MV-4-11 (cell line): ENCODE measurements at places on chromosomes 2 and 18.

DNA sequence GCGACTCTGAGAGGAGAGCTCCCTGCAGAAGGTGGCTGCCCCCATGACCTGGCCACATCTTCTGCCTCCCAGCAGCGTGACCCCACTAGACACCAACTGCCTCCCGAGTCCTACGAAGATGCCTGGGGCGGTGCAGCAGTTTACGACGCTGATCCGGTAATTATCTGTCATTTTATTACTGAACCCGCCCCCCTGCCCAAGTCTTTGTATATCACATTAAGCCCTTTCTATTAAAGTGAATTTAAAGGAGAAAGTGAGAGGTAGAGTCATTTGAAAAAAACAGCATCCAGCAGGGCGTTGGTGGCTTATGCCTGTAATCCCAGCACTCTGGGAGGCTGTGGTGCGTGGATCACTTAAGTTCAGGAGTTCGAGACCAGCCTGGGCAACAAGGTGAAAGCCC is 33.4 kb downstream of the ABCG8 start:
- no peak for DNase-seq

DNA sequence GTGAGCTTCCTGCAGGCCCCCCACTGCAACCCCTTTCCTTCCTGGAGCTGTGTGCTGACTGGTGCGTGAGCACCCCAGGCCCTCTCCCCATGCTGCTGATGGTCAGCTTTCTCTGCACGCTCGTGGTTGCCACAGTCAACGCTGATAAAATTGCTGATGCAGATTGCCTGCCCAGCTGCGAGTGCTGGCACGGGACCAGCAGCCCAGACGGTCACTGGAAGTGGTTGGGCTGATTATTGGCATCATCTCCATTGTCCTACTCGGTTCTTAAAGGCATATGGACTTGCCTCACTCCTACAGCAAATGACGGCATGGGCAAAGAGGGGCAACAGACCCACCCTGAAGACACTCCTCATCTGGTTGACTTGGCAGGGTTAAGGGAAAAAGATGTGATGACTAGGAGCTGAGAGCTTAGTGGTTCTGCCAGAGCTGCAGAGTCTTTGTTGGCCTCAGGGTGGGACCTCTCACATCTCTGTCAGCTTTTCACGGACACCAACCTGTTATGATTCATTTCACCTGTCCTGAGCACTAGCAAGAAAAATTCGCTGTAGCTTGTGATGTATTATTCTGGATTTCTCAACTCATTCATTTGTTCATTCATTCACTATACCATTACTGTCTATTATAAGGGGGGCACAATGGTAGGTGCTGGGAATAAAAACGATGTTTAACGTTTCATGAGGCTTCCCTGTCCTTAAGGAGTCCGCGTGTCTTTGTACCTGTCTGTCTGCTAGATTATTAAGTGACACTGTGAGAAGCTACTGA is 38.4 kb downstream of the PAX8 start:
- DNase-seq = no peak

DNA sequence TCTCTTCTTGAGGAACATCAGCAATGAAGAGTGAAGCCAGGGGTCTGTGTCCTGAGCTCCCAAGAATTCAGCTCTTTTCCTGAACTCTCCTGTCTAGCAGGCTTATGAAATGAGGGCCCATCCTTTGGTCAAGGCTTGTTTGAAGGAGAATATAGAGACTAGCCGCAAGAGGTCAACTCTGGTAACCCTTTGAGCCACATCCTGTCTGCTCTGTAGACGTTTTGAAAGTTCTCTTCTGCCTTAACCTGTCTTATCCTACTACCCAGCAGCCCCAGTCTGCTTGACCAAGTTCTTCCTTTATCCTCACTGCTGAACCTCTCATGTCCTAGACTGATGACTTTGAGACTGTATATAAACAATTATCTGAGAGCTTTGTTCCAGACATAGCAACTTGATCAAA is 5.4 kb downstream of the SEMA4F start:
- no peak for DNase-seq

GRCh38 chr2:20130821-20131645 is 79.6 kb upstream of the LAPTM4A start:
- no peak for DNase-seq

- DNase-seq = no peak
Observed at GRCh38 chr2:207257251-207258250, 91.8 kb upstream of the KLF7 start.

- no peak for DNase-seq
Observed at GRCh38 chr18:69943021-69943420, 4.7 kb downstream of the CD226 start.

DNA sequence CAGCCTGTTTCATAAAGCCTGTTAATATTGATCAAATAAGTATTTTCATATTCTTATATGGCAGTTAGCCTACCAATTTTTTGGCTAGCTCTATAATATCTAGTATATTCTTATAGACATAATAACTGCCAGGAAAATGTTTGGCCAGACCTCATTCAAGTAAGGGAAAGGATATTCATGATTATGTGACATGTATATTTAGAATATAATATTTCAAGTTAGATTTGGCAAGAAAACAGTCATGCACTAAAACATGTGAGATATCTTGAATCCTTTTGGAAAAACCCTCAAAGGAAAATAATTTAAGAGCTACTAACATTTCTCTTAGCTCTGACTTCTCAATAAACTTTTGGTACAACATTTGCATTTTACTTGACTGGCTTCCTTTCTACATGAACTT is 694.1 kb downstream of the PLCL1 start:
- no peak for DNase-seq

- no peak for DNase-seq
Observed at GRCh38 chr2:73334045-73334444, 40.7 kb upstream of the EGR4 start.

GRCh38 chr2:15498554-15498953 is 62.6 kb downstream of the NBAS start:
- peak; percentile 43 for DNase-seq

DNA sequence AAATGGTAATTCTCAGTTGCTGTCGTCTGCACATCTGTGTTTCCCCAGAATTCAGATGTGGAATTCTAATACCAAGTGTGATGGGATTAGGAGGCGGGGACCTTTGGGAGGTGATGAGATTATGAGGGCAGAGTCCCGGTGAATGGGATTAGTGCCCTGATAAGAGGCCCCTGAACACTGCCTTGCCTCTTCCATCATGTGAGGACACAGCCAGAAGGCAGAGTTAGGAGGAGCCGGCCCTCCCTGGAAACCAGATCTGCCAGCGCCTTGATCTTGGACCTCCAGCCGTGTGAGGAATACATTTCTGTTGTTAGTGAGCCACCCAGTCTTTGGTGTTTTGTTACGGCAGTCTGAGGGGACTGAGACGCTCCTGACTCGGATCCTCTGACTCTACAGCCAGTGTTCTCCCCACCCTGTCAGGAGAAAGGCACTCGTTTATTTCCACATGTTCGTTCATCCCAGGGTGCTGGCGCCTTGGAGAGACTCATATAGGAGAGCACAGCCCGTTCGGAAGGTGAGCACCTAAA is 395.0 kb downstream of the ZNF516 start:
- no peak for DNase-seq

DNA sequence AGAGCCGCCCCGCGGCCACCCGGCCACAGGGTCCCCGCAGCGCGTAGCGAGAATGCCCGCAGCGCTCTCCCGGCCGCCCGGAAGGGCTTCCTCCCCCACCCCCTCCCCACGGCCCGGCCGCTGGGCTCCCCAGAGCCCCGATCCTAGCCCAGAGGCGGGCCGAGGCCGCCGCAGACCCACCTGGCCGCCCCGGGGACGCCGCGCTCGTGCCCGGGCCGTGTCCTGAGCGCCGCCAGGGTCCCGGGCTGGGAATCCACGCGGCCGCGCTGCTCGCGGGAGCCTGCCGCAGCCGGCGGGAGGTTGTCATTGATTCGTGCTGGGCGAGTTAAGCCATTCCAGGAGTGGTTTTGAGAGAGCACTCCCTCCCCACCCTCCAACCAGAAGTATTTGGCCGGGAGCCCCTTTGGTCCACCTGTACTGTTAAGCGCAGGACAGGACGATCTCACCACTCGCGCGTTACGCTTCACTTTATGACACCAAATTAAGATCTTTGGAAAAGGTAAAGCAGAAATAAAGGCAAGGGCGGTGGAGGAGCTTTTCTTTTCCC is 206.4 kb upstream of the SMAD2 start:
- no peak for DNase-seq

DNA sequence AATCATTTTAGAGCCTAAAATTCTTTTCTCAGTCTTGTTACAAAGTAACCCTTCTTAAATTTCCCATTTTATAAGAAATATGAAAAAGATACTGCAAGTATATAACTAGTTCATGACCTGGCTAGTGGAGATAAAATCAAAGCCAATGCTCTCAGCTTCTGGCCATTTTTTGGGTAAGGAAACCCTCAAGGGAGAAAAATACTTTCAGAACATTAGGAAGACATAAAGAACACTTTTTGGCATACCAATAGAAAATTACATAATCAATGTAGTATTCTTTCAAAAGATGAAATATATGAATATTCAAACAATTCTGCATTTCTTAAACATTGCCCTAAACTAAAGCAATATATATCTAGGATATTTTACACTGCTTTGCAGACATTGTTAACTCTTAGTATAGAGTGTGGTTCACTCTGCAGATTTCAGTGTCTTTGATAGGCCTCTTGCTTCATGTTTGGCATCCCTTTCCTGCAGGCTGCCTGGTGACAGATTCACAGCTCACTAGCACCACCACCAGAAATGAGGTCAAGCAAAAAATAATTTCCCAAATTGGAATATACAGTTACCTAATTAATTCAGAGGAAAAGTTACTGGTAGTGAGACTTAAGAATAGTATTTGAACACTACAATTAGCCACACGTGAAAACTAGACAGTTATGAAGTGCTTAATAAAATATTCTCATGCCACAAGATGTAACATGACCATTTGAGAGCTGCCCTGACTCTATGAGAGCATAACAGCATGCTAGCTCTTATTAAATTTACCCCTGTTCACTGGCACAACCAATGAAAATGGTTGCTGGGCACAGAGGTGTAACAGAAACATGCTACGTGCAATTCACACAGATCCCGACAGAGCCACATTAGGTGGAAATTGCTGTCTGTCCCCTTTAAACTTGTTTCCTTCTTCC is 36.0 kb downstream of the PAIP2B start:
- DNase-seq = peak; percentile 11

DNA sequence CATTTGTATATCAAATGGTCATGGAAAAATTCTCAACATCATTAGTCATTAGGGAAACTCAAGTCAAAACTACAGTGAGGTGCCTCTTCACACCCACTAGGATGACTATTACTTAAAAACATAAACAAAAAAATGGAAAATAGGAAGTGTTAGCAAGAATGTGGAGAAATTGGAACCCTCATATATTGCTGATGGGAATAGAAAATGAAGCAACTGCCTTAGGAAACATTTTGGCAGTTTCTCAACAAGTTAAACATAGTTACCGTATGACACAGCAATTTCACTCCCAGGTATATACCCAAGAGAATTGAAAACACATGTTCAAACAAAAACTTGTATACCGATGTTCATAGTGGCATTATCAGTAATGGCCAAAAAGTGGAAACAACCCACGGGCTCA is 18.1 kb upstream of the CYP26B1 start:
- DNase-seq = no peak

- DNase-seq = peak; percentile 96
Observed at GRCh38 chr2:192500550-192501200, 305.9 kb upstream of the TMEFF2 start.

DNA sequence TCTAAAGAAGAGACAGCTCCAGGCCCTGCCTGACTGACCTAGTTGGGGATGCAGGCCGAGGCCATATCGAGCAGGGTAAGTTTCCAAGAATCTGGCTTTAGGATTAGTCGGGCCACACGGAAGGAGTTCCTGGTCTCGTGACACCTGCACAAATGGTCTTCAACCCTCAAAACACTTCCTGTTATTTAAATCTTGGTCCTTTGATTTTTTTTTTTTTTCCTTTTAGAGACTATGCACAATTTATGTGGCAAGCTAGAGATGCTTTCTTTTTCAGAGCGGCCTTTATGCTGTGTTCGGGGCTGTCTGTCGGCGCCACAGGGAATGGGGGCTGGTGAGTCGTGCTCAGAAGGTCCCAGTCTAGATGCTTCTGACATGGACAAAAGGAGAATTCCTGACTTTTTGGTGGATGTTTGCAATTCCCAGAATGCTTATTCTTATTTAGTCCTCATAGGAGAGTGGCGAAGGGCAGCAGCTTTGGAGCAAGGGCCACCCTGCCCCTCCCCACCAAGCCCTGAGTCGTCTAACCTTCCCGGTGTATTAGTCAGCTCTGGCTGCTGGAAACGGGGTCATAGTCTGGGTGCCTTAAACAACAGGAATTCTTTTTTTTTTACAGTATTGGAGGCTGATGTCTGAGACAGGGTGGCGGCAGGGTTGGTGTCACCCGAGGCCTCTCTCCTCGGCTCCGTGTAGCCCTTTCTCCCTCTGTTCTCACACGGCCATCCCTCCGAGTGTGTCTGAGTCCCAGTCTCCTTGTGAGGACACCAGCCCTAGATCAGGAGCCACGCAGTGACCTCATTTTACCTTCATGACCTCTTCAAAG is 27.4 kb downstream of the HPCAL1 start:
- DNase-seq = peak; percentile 7

- DNase-seq = no peak
Observed at GRCh38 chr2:37833423-37833822, 91.7 kb upstream of the RMDN2 start.

- no peak for DNase-seq
Observed at GRCh38 chr18:3578621-3579020, 128.6 kb downstream of the TGIF1 start.

GRCh38 chr2:8076448-8077342 is 605.2 kb upstream of the ID2 start:
- DNase-seq = peak; percentile 41

DNA sequence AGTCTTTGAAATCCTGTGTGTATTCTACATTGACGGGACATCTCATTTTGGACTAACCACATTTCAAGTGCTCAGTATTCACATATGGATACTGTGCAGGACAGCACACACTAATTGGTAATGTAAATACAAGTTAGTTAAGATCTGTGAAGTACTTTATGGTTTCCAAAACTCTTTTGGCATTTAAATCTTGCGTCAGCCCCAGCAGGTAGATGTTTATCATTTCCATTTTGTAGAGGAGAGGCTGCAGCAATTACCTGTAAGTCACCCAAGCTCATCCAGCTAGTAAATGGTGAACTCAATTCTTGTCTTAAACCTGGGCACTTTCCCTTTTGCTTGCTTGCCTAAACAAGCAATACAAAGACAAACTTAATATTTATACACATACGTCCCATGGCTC is 1.6 kb upstream of the NAGK start:
- DNase-seq = no peak

- DNase-seq = no peak
Observed at GRCh38 chr18:61554946-61555361, 221.7 kb downstream of the CDH20 start.

DNA sequence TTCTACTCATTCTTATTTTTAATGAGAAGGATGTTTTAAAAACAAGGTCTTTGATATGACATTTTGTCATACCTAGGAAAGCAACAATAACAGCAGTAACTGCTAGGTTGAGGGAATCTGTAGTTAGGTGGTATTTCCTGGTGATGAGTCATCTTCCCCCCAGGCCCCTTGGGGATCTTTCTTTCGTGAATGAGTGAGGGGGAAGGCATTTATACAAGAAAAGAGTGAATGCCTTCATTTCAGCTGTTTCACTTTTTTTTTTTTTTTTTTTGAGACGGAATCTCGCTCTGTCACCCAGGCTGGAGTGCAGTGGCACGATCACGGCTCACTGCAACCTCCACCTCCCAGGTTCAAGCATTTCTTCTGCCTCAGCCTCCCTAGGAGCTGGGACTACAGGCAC is 108.6 kb downstream of the MAP4K4 start:
- DNase-seq = no peak

GRCh38 chr2:14628901-14629300 is 3.6 kb upstream of the LRATD1 start:
- no peak for DNase-seq

GRCh38 chr2:233063269-233063975 is 3.3 kb downstream of the INPP5D start:
- DNase-seq = peak; percentile 37

- DNase-seq = no peak
Observed at GRCh38 chr2:234564699-234565098, 67.8 kb upstream of the ARL4C start.
